Activated CD4-positive, alpha-beta T cell treated with anti-CD3 and anti-CD28 coated beads, Interleukin-2, amount 50 U/mL, for 48 hours (primary cell): ENCODE measurements at places on chromosomes 4 and X.

GRCh38 chrX:6021316-6022091, 207.2 kb downstream of the NLGN4X start:
- peak; percentile 11 for DNase-seq

- DNase-seq, result no peak
Observed at GRCh38 chrX:45200741-45201234, at the start of gene DIPK2B. Gene DIPK2B (minus strand): TSS chrX:45200876. CDS start chrX:45200826, 50 bp downstream.

- DNase-seq, result peak; percentile 30
Observed at GRCh38 chrX:40104985-40105834, 7.5 kb upstream of the BCOR start.

- no peak for DNase-seq
Observed at GRCh38 chrX:76147106-76147505, 25.8 kb upstream of the PBDC1 start.

DNA sequence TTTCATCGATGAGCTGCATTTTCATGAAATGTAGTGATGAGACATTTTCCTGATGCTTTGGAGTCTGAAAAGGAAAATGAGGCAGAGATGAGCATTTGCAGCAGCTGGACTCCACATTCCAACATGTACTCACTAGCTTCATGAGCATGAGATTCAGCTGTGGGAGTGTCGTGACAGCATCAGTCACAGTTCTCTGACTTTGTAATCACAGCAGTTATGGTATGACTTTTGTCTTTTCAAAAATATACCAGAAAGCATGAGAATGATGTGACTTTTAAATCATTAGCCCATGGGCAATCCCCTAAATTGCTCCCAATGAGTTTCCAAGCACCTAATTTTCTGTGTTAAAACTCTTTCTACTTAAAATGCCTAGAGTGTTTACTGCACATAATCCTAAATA, 18.3 kb upstream of the MSL3 start:
- DNase-seq, result no peak

GRCh38 chrX:147884958-147885357, 26.8 kb upstream of the FMR1 start:
- DNase-seq, result no peak

- no peak for DNase-seq
Observed at GRCh38 chr4:171588051-171588545, 225.1 kb upstream of the GALNTL6 start.

- no peak for DNase-seq
Observed at GRCh38 chrX:135114392-135114791, 5.9 kb downstream of the ETDB start.

- DNase-seq, result no peak
Observed at GRCh38 chr4:152690706-152691651, 11.2 kb upstream of the TMEM154 start.

GRCh38 chrX:31715675-31716074, 643.8 kb upstream of the FTHL17 start:
- DNase-seq, result no peak

- DNase-seq, result no peak
Observed at GRCh38 chr4:95085124-95085833, 327.5 kb downstream of the BMPR1B start.

DNA sequence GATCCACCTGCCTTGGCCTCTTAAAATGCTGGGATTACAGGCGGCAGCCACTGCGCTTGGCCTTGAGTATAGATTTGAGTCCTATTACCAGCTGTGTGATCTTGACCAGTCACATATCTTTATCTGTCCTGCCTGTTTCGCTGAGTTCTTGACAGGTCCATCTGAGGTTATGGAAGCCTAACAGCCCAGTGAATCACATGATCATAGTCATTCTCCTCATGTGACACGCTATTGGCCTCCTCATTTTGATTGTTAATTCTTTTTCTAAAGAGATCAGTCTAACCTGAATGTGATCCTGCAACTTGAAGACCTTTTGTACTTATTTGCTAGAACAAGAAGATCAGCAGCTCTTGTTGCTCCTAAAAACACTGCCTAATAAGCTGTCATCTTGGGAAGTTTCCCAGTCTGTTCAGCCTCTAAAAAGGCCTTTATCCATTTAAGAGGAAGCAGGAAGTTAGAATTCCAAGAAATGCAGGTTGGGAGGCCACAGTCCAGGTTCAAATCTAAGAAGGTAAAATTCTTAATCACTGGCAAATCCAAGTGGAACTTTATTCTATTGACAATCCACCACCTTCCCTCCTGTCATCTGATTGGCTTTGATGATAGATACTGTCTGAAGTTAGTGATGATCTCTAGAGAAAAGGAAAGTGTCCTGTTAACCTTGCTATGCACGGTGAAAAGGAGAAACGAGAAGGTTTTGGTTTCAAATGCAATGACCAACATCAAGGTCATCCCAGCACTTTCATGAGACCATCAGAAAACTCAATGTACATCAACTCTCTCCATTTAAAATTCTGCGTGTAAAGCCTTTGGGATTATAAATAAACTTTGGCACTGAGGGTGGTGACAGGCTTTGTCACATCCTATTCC, 86.9 kb downstream of the CHRNA9 start:
- DNase-seq, result no peak

DNA sequence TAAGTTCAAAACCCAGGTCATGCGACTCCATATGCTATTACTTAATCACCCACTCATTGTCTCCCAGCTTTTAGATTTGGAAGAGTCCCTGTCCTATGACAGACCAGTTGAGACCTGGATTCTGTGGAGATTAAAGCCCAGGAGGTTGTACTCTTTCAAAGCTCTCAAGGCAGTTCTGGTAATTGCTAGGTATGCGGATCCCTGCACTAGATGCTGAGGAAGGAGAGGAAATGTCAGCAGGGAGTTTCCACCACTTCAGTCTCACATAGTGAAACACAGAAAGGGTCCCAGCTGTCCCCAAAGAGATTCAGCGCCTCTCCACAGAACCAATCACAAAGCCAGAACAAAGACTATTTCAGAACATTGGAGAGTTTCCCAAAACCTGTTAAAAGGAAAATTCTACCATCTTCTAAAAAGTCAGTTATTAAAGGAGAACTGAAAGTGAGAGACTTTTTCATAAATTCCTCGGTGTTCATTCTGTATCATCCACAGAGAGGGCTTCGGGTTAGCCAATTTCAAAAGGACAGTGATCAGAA, 53.4 kb downstream of the IRF2 start:
- DNase-seq, result no peak

GRCh38 chrX:23737413-23737812, 5.7 kb downstream of the ACOT9 start:
- DNase-seq, result no peak
